ENCODE measurements at places on chromosomes 6 and 20.

DNA sequence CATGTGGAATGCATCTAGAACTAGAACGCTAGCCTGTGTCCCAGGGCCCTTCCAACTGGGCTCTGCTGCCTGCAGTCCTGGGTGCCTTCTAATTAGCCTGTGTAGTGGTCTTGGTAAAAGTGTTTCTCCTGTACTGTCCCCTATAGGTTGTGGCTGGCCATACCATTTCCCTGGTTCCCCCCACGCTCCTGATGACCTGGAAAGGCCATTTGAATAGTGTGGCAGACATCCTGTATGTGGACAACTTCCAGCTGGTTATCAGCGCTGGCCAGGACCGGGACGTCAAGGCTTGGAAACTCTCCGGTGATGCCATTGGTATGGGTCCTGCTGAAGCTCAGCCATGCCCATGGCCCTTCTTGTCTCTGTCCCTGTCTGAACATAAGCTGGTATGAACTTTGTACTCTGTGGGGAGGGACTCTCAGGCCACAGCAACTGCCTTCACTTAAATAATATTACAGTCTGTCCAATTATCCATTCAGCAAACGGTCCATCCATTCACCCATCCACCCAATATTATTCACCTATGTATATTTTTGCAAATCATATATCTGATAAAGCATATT is 60.7 kb downstream of the SUN5 start:
- DNase-seq: no peak

GRCh38 chr6:167937948-167938911 is 59.2 kb upstream of the KIF25 start:
- DNase-seq: no peak

DNA sequence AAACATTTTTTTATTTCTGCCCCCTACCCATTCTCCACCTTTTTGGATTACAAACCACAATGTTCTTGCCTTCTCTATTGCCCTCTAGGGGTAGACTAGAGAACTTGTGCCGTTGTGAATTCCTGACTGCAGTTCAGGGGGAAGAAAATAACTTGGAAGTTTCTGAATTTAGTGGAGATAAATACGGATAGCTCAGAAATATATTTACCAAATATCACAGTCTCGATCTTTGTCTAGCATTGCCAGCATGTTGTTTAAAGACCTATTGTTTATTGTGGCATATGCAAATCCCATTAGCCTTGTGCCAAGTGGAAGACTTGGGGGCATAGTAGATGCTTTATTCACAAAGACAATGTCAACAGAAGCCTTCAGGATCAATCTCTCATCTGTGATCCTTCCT is 154.1 kb upstream of the MMS22L start:
- DNase-seq: peak; percentile 17

- peak; percentile 27 for DNase-seq
Observed at GRCh38 chr6:75117701-75118100, 88.2 kb downstream of the COL12A1 start.

GRCh38 chr6:143062551-143062950 is 1.9 kb downstream of the AIG1 start:
- DNase-seq: no peak

DNA sequence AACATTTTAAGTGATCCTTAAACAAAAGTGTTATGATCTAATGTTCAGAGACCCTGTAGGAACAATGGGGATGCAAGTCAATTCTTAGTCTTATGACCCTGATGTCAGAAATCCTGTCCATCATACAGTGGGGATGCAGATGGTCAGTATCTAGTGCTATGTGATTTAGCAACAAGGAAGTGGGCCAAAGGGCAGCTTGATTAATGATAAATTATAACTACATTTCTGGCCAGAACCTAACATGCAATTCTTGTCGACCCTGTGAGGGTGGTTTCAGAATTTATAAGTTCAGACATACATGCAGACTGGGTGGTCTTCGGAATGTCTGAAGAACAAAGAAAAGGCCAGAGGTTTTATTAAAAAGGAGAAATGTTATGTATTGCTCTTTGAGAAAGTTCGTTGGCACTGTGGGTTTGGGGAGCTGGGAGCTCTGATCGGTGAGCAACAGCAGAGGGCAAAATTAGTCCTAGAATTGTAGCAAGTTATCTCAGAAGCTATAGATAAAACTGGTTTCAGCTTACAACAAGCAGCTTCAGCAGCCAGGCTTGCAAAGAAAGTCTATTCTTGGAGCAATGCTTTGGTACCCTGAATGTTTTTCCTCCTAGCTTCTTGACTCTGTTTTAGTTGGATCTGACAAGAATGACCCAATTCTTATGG is 50.8 kb downstream of the RPF2 start:
- DNase-seq: peak; percentile 32

DNA sequence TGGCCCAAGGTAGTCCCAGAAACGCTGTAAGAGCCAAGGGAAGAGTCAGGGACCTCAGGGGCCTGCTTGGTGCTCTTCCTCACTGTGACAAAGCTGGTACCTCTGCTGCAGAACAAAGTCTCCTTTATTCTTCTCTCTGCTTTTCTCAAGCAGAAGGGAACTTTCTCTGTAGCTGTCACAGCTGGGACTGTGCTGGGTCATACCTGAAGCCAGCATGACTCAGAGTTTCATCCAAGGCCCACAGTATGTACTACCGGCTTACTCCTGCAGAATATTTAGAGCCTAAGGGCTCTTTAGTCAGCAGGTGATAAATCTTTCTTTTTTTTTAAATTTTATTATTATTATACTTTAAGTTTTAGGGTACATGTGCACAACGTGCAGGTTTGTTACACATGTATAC is 183.2 kb downstream of the TINAG start:
- DNase-seq: no peak

GRCh38 chr20:57498425-57499400 is 26.2 kb downstream of the CTCFL start:
- DNase-seq: no peak

GRCh38 chr6:138545621-138545980 is 46.3 kb upstream of the NHSL1 start:
- peak; percentile 80 for DNase-seq

GRCh38 chr20:47818996-47819609 is 33.8 kb upstream of the SULF2 start:
- no peak for DNase-seq

DNA sequence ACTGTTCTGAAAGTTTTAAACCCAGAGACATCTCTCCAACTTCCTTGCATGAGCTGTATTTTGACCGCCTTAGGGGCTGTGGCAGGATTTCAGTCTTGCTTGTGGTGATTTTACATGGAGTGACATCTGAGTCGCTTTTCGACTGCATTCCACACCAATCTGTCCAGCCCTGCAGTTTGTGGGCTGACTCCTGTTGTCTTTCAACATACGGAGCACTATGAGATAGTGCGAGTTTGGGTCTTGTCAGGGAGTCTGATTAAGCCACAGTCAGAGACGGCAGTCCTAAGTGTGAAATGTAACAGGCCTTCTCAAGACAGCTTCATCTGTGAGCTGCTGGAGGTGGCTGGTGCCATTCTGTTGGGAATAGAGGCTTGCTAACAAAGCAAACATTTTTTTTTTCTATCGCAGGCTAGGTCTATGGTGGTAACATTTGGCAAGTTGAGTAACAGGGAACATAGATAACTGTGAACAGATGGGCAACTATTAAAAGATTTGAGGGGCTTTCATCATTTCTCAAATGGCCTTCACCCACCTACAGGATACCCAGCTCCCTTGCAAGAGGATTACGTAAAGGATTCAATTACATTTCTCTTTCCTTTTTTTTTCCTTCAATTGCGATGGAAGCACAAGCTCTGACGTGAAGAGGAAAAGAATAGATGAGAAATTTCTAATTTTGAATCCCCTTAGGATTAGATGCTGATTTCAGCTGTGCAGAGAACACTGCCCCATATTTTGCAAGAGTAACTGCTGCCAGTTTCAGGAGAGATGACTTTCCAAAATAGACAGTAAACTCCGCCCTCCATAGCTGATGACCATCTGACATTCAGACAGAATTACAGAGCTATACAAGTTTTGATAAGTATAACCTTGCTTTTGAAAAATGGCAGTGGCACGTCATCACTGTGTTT is 25.1 kb downstream of the CAP2 start:
- peak; percentile 61 for DNase-seq

DNA sequence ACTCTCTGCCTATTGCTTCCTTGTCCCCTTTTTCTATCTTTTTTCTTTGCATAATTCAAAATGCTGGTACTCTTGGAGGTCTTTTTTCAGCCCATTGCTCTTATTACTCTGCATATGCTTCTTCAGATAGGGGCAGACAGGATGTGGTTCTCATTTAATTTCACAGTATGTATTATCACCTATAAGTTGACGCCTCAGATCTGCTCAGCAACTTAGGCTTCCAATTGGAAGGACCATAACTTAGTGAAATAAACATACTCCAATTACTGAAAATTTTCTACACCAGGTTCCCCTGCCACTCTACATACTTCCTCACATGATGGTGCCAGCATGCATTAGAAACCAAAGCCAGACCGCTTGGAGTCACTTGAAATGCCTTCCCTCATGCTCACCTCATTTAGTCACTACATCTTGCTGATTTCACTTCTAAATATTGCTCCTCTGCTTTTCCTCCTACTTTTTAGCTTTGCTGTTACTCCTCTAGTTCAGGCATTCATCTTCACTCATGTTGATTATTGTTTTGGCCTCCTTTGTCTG is 34.5 kb upstream of the AHI1 start:
- no peak for DNase-seq

- no peak for DNase-seq
Observed at GRCh38 chr6:131754715-131755567, 44.1 kb upstream of the CTAGE9 start.

DNA sequence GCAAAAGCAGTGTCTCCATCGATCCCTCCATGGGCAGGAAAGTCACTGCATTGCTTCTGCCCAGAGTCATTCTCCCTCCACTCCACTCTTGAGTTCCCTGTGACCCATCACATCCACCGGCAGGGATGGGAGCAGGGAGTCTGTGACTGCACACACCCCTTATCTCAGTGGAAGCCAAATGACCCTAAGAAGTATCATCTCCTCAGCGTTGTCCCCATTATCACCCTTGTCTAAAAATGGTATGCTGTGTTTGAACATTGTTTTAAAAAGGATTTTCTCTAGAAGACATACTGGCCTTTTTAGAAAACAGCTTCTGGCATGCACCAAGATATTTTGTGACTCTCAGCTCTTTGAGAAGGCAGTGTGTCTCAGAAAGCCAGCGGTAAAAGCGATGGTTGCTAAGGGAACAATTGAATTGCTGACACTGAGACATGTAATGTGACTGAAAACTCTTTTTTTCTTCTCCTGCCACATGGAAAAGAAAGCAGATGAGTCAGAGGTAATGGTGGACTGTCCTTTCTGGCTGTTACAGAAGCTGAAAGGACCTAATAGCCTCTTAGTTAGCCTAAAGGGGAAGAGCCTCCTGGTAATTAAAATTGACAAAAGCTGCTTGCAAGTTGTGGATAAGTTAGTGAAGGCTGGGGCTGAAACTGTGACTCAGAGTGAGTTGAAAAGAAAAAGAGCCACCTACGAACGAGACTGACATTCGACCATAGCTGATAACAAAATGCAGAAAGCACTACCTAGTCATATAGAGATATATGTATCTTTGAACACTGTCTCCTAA is 120.5 kb downstream of the MAP3K7 start:
- no peak for DNase-seq

DNA sequence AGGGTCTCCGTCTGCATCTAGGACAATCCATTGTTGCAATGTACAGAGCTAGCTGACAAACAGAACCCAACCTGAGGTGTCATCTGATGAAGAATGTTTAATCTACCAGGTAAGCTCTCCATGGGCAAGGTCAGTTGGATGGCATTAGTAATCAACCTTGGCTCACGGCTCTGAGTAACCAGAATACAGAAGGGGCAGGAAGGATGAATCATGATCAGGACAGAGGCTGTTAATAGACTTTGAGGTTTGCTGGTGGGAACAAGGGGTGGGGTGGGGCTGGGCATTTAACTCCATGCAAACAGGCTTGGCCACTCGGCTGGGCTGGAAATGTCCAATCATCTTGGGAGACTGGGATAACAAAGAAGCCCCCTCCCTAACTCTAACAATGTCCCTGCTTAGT is 77.1 kb upstream of the MRPS10 start:
- peak; percentile 75 for DNase-seq

GRCh38 chr6:52931351-52931750 is 21.9 kb upstream of the GSTA3 start:
- DNase-seq: no peak

DNA sequence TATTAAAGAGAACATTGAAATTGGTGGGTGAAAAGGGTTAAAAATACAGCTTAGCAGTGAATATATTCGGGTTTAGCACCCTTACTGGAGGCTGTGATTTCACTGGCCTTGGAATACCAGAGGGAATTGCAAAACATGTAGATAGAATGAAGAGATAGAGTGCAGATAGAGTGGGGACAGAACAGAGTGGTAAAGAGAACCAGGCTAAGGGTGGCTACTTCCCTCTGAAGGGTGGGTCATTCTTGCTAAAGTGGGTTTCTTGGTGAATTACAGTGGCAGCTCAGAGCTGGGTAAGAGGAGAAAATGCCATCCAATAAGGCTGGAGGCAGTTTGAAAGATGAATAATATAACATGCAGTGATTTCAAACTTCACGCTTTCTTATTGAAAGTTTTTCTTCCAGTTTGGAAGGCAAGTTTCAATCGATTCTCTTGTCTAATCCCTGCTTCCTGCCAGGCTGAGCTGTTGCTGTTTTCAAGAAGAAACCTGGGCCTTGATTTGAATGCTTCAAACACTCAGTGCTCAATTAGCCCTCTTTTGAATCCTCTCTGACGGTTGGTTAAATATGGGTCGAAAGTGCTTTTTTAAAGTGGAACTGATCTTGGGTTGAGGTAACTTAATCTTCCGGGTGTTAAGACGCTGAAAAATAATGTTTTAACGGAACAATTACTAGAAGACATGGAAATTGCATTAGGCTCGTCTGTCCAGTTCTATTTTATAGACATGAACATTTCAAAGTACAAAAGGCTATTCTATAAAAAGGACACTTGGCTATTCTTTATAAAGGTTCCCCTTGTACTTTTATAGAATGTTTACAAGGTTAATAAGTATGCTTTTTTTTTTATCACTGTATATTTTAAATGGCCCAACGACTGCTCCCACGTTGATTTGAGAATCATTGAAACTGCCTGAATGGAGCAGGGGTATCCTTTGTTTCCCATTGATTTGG is 203.3 kb downstream of the BCAS1 start:
- peak; percentile 74 for DNase-seq

DNA sequence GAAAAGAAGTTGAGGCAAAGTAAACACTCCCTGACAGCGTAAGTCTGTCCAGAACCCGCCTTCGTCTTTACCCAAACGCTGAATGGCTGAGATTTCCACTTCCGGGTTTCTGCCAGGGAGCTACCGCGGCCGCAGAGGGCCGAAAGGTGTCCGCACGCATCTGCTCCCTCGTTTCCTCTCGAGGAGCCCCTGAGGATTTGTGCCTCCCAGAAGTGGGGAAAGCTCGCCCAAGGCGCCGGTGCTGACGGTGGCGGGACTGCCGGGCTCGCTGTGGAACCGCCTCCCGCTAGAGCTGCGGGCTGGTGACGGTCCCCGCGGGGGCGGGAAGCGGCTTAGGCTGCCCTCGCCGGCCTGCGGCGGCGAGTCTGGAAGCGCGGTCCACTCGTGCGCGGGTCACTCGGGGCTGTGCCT is 1760.2 kb upstream of the DEFB115 start:
- DNase-seq: no peak

DNA sequence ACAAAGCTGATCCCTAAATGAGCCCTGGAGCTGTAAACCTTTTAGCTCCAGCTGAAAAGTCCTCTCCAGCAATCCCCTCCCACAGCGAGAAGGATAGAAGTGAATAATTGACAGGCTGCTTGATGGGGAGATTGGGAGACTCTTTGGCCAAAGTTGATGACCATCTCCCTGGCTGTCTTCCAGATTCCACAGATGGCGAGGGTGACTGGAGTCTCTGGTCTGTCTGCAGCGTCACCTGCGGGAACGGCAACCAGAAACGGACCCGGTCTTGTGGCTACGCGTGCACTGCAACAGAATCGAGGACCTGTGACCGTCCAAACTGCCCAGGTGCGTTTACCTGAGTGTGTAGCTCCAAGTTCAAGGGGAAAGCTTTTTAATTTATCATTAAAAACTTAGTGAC is 67.3 kb downstream of the ISM1 start:
- no peak for DNase-seq
